ENCODE measurements at places on chromosomes 2 and 18.

- no peak for DNase-seq
These were observed 103.1 kb downstream of the GPD2 start for GRCh38 chr2:156539086-156539860.

GRCh38 chr2:170695521-170696410, 19.4 kb upstream of the SP5 start:
- no peak for DNase-seq

- DNase-seq, result no peak
These were observed 484.8 kb upstream of the UBE2E3 start for GRCh38 chr2:180495606-180496005.

- no peak for DNase-seq
These were observed 5.0 kb downstream of the ZNF516 start for GRCh38 chr18:76490033-76490432.

- no peak for DNase-seq
These were observed 850.6 kb downstream of the CNTNAP5 start for GRCh38 chr2:124875627-124876244.

DNA sequence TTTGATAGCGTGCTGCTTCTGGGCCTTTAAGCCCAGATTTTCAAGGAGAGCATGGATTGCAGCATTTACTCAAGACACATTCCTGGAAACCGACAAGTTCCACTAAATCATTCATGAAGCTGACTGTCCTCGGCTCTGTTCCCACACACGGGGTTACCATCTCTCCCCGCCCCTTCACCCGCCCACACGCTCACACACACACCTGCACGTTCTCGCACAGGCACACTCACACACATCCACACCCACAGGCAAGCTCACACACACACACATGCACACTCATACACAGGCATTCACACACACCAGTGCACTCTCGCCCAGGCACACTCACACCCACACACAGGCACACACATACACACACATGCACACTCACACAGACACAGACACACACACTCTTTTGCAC, 150.0 kb upstream of the AGAP1 start:
- no peak for DNase-seq

DNA sequence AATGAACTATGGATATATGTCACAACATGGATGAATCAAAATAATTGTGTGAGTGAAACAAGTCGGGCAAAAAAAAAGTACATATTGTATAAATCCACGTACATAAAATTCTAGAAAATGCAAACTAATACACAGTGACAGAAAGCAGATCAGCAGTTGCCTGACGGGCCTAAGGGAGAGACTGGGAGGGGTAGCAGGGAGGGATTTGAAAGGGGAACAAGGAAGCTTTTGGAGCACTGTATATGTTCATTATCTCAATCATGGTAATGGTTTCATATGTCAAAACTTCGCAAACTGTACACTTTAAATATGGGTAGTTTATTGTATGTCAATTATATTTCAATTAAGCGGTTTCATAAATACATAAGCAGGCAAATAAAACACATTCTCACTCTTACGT, 153.8 kb downstream of the ANKRD44 start:
- DNase-seq, result no peak

GRCh38 chr2:26646986-26647672, 6.0 kb upstream of the CIB4 start:
- no peak for DNase-seq

GRCh38 chr2:236341721-236342120, 77.5 kb upstream of the ASB18 start:
- no peak for DNase-seq

DNA sequence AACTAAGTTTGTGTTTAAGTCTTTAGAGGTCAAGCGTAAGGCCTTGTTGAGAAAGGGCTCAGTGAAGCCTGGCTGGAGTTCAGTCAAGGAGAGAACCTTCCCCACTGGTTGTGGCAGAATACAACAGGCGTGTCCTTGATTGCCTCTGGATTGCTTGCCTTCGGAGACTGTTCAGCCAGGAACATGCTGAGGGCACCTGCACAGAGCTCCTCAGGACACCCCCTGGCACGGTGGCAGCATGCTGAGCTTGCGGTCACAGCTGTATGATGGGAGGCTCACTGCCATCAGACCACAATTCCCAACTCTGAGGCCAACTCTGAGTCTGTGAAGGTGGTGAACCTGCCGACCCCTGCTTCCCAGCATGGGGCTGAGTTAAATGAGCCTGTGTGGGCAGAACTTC, 130.0 kb downstream of the LPIN1 start:
- DNase-seq, result no peak

GRCh38 chr2:203897544-203897943, 30.0 kb downstream of the CTLA4 start:
- no peak for DNase-seq

DNA sequence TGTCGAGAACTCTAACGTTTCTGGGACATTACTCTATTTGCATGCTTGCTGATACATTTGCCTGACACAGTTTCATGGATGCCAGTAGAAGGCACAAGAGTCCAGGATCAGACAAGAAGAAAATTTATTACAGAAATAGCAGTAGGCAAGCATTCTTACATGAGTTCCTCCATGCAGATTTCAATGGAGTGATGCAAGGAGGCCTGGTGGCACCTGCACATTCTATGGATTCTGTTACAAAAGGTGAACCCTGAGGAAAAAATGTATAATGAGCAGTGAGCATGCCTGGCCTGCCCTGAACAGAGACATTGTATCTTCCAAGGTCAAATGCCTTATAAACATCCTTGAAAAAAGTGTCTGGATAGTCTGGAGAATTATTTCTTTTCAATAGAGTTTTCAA, 142.9 kb downstream of the DSEL start:
- DNase-seq, result no peak

DNA sequence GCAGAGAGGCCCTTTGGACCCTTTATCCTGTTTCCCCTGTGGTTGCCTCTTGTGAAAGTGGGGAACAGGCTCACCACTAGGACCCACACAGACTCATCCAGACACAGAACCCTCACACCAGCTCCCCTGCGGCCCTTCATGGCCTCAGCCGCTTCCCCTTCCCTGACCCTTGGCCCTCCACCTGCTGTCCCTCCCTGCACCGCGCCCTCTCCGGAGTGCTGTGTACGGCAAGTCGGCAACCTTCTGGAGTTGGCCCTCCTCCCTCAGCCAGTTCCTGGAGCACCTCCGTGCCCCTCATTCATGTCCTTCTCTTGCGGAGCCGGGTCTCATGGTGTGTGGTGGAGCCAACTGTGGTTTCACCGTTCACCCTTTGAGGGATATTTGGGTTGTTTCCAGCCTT, 44.0 kb downstream of the CTDP1 start:
- DNase-seq, result no peak

DNA sequence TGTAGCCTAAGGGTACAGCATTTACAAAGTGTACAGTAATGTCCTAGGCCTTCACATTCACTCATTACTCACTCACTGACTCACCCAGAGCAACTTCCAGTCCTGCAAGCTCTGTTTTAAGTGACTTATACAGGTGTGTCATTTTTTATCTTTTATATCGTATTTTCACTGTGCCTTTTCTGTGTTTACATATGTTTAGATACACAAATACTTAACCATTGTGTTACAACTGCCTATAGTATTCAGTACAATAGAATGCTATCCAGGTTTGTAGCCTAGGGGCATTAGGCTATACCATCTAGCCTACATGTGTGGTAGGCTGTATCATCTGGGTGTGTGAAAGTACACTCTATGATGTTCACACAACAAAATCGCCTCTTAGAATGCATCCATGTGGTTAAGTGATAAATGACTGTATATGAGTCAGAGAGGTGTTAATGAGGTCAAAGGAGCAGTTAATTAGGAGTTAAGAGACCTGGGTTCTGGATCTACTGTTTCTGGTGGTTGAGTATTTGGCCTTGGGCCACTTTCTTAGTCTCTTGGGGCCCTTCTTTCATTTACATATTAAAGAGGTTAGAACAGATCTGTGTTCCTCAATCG, 149.1 kb downstream of the GREB1L start:
- no peak for DNase-seq

- no peak for DNase-seq
These were observed 46.0 kb upstream of the COBLL1 start for GRCh38 chr2:164887434-164888144.

DNA sequence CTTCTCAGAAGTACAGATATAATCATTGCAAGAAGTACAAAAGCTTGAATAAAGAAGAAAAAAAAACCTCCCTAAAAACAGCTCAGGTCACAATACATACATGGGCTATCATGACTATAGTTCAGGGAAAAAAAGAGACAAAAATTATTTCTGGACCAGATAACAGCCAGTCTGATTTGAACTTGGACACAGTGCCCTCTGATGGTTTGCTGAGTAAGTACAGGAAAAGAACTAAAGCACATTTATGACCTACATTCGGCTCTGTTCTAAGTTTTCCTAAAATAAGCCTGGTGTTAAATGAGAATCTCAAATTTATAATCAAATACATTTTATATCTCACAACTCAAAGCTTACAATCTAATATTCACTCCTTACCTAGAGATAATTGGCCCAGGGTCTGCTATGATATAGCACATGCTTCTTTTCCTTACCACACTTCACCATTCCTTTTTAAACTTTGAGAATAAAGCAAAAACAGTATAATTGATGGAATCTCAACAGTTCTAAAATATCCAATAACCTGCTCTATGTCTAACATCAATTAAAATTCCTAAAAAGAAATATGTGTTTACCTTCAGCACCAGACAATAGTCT, 81.1 kb downstream of the RAPH1 start:
- DNase-seq, result no peak

GRCh38 chr2:160205505-160205904, 5.4 kb upstream of the ITGB6 start:
- no peak for DNase-seq

- no peak for DNase-seq
These were observed 120.3 kb upstream of the GATA6 start for GRCh38 chr18:22048932-22049615.

DNA sequence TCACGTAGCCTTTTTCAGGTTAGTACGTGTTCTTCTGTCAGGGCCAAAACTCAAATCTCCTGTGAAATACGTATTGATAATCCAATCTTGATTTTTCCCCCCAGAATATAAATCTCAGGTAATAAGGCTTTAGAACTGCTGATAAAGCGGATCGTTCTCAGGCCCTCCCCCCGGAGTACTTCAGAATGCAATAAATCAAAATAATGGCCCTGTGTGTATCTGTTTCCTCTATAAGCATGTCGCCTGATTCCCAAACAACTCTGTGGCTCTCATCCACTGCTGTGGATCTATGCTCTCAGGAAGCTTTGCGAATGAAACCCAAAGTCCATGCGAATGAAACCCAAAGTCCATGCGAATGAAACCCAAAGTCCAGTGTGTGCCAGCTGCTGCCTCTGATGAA, 49.4 kb downstream of the IMPA2 start:
- no peak for DNase-seq

GRCh38 chr2:31390324-31390723, 24.2 kb downstream of the XDH start:
- no peak for DNase-seq

- DNase-seq, result no peak
These were observed 76.2 kb upstream of the SIX2 start for GRCh38 chr2:45085487-45085886.

GRCh38 chr2:48588745-48589144, 28.9 kb upstream of the GTF2A1L start:
- no peak for DNase-seq

- DNase-seq, result no peak
These were observed 2.0 kb downstream of the OTOS start for GRCh38 chr2:240138254-240138984.

GRCh38 chr2:147689220-147689909, 155.5 kb upstream of the ACVR2A start:
- no peak for DNase-seq

- no peak for DNase-seq
These were observed 120.8 kb downstream of the FAM168B start for GRCh38 chr2:130972410-130972809.

DNA sequence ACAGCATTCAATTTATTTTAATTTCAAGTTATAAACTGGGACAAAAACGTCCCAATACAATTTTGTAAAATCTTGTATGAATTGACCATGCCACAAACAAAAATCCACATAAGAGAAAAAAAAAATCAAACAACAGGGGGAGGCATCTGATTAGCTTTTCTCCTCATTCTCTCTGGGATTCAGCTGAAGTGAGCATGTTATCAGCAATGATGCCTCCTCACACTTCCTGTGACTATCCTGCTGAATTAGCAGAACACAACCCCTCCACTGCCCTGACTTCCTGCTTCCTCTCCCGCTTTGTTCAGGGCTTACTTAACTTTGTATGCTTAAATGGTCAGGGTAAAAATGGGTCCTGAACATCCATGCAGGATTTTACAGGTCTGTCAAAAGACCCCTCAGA, 132.2 kb upstream of the ITGB6 start:
- no peak for DNase-seq

- no peak for DNase-seq
These were observed 10.7 kb downstream of the C2orf80 start for GRCh38 chr2:208179028-208179609.

DNA sequence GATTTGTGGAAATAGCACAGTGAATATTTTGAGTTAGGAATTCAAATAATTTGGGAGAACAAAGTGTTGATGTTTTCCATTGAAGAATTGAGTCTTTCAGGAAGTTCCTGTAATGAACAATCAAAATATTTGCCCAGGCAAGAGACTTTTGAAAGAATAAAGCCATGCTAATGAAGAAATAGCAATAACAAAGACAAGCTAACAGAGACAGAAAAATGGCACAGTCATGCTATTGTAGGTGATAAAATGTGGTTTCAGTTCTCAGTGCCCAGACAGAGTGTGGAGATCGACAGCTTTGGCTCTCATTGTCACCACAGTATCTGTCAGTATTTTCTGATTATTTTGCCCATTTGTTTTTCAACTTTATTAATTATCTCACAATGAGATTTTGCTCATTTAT, 490.8 kb upstream of the PIK3C3 start:
- no peak for DNase-seq

DNA sequence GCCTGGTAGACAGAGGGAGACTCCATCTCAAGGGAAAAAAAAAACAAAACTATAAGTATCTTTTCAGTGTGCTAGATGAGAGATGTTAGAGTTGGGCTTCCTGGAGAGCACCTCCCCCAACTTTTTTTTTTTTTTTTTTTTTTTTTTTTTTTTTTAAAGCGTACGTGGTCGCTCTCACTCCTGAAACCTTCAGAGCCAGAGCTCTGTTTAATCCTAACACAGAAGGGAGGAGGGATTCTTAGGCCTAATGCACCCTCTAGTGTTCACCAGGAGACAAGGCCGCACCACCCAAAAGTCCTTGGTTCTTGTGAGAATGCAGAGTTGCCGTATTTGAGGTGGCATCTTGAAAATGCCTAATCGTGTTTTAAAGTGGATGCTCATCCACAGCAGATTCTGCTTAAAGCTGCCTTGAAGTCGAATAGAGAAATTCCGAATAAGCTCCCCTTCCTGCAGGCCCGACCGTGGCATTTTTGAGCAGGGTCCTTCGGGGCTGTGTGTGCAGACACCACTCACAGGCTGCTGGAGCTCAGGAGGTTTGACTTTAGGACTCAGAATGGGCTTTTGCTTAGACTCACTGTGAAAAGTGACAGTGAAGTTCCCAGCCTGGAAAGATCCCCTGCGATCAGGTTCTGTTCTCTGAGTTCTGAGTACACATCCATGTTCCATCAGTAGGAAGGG, 252.6 kb downstream of the AGAP1 start:
- peak; percentile 17 for DNase-seq

GRCh38 chr2:120267348-120267747, 14.7 kb downstream of the RALB start:
- no peak for DNase-seq

- DNase-seq, result no peak
These were observed 1.8 kb downstream of the SP3 start for GRCh38 chr2:173963323-173963816.

Data from hypothalamus (tissue), 51 donors.